ENCODE measurements at places on chromosomes 7 and 10.

- DNase-seq, result peak; percentile 76
These were observed 3.9 kb upstream of the CD36 start for GRCh38 chr7:80634505-80634904.

DNA sequence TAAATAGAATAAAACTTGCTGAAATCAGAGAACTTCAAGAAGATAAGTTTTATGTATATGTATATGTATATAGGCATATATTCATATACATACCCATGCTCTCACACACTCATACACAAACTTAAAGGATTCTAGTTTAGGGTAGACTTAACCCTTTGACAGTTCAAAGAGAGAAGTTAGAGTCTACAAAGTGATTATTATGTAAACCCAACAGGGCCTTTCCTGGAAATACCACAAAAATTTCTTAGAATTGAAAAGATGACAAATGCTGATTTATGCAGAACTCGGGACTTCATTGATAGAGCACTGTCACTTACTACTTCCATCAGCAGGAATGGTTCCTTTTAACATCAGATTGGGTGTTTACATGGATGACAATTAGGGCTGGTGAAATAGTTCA lies 763.5 kb downstream of the AUTS2 start:
- no peak for DNase-seq

DNA sequence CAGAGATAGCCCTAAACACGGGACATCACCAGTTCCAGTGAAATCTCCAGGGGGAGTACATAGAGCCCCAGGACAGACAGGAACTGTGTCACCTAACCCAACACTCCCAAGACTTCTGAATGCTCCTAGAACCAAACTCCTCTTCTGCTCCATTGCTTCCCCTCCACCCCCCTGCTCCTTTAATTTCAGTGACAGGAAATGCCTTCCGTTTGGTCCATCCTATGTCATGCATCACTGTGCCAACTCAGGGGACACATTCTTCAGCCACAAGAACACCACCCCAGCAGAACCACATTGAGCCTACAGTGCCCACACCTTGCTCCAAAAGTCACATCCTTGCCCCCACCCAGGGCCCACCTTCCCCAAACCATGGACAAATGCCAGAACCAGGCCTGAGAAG lies 100.5 kb downstream of the KCNMA1 start:
- no peak for DNase-seq

- DNase-seq, result peak; percentile 61
These were observed 863 bp downstream of the ST8SIA6 start for GRCh38 chr10:17453373-17454091.

- no peak for DNase-seq
These were observed 256.6 kb upstream of the SMIM30 start for GRCh38 chr7:113374955-113375354.

- DNase-seq, result no peak
These were observed 41.4 kb downstream of the PWWP2B start for GRCh38 chr10:132438091-132439024.

- no peak for DNase-seq
These were observed 28.9 kb upstream of the DNMBP start for GRCh38 chr10:100038561-100039071.

DNA sequence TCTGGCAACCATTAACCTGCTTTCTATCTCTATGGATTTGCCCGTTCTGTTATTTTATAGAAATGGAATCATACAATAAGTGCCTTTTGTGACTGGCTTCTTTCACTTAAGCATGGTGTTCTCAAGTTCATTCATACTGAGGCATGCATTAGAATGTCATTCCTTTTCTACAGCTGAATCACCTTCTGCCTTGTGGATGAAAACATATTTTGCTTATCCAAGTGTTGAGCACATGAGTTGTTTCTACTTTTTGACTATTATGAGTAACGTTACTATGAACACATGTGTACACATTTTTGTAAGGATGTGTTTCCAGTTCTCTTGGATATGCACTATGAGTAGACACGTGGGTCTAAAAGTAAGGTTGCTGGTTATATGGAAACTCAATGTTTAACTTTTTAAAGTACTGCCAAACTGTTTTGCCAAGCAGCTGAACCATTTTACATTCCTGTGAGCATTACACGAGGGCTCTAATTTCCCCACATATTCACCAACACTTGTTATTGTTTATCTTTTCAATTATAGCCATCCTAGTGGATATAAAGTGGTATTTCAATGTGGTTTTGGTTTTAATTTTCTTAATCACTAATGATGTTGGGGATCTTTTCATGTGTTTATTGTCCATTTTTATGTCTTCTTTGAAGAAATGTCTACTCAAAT lies 241.3 kb downstream of the FANK1 start:
- peak; percentile 50 for DNase-seq

DNA sequence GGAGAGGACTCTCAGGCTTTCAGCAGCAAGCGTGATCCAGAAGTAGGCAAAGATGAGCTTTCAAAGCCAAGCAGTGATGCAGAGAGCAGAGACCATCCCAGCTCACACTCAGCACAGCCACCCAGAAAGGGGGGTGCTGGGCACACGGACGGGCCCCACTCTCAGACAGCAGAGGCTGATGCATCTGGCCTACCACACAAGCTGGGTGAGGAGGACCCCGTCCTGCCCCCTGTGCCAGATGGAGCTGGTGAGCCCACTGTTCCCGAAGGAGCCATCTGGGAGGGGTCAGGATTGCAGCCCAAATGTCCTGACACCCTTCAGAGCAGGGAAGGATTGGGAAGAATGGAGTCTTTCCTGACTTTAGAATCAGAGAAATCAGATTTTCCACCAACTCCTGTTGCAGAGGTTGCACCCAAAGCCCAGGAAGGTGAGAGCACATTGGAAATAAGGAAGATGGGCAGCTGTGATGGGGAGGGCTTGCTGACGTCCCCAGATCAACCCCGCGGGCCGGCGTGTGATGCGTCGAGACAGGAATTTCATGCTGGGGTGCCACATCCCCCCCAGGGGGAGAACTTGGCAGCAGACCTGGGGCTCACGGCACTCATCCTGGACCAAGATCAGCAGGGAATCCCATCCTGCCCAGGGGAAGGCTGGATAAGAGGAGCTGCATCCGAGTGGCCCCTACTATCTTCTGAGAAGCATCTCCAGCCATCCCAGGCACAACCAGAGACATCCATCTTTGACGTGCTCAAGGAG lies 95.5 kb downstream of the TACC2 start:
- DNase-seq, result no peak

- no peak for DNase-seq
These were observed 43.4 kb upstream of the PRSS58 start for GRCh38 chr7:142301299-142301698.

GRCh38 chr10:32957341-32958084 lies 517 bp downstream of the ITGB1 start:
- DNase-seq, result peak; percentile 39

DNA sequence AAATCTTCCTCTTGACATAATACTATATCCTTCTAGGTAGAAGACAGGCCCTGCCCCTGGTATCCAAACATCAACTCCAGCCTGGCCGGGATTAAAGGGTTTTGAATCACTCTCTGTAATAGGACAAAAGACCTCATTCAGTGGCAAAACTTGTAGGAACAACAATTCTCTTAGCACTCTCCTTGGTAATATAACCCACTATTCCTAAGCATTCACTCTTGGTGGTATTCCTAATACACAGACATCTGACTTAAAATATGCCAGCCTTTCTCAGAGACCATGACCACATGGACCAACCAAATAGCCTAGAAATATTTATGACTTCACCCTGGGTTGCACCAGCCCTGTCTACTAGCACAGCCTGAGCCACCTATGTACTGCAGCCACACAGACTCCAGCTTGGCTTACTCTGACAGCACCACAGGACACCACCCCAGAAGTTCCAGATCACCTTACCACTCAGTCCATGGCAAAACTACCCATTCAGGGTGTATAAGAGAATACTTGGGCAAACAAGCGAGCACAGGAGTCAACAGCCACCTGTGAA lies 244.9 kb upstream of the NEBL start:
- DNase-seq, result no peak

DNA sequence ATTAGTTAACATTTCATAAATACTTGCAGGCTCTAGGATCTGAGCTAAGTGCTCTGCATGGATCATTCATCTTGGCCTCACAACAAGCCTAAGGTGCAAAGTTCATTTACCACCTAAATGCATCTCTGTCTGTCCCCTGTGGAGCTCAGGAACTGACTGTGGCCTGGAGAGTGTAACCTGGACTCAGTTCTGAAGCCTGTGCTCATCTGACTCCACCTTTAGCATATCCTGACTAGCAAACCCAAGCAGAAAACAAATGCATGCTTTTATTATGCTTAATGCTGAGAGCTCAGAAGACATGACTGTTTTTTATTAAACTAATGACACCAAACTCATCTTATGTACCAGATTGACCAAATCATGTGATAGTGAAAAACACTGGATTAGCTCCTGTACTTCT lies 245.6 kb upstream of the INHBA start:
- no peak for DNase-seq

DNA sequence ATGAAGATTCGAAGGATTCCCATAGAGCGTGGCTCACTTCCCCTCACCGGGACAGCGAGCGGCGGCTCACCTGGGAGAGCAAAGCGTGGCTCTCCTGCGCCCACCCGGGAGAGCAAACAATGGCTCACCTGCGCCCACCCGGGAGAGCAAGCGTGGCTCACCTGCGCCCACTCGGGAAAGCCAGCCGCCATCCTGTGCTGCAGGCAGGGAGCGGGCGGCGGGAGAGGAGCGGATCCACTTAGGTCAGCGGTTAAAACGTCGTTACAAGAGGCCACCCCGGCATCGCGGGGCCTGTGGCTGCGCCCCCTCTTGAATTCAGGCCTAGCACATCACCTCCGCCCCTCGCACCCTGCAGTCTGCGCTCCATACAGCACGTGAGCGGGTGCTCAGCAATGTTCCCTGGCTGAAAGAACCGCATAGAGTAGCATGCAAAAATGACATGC lies 461 bp upstream of the FIGNL1 start:
- no peak for DNase-seq

DNA sequence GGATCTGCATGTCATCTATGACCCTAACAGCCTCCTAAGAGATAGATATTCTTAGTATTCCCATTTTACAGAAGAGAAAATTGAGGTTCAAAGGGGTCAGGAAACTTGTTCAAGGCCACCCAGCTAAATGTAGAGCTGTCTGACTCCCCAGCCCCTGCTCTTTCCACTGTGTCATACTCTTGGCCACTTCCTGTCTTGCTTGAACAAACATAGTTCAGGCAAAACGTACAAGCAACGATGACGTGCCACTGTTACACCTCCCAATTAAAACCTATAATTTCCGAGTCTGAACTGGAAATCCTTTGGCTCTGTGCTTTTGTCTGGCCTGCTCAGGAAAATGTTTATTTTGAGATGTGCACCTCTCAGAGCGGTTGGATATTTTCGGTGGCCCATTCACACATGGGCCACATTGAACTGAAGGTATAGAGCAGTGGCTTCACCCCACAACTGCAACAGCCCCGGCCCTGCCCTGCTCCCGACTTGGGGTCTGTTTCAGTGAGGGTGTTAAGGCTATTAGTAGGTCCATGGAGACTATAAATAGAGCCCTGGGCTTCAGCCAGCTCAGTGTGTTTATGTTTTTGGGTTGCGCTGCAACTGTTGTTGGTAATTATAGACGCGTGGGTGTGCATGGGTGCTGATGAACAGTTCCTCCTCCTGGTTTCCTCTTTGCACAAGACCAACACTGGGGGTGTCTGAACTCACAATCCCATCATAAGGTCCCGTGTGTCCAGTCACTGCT lies 172.3 kb upstream of the ADO start:
- no peak for DNase-seq

DNA sequence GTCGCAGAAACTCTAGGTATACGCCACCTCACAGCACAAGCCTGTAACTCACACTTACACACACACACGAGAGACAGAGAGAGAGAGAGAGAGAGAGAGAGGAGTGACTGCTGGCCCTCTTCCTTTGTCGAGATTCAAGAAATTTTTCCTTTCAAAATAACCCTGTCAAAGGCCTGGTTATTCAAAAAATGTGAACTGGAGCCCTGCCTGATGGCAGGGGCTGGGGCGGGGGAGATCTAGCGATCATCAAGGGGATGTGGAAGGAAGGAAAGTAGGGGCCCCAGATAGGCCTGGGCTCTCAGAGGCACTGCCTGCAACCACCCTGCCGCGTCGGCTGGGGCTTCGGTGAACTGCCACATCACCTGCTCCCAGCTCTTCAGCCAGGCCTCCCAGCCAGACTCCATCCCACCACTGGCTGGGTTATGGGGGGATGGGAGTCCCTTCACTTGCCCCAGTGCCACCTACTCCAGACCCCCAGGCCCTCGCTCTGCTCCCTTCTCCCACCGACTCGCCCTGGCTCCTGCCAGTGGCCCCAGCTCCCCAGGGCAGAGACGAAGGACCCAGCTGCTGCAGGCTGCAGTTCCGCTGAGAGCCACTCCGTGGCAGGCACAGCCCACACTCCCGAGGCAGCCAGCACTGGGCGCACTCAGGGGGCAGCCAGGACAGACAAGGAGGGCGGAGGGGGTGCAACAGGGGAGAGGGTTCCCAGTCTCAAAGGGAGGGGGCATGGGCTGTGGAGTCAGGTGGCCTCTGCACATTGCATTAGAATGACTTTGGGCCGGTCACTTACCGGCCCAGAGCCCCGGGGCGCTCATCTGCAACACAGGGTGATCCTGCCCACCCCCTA lies 15.3 kb downstream of the KCNH2 start:
- DNase-seq, result peak; percentile 23

GRCh38 chr10:129719889-129720590 lies 244.0 kb downstream of the EBF3 start:
- DNase-seq, result no peak

DNA sequence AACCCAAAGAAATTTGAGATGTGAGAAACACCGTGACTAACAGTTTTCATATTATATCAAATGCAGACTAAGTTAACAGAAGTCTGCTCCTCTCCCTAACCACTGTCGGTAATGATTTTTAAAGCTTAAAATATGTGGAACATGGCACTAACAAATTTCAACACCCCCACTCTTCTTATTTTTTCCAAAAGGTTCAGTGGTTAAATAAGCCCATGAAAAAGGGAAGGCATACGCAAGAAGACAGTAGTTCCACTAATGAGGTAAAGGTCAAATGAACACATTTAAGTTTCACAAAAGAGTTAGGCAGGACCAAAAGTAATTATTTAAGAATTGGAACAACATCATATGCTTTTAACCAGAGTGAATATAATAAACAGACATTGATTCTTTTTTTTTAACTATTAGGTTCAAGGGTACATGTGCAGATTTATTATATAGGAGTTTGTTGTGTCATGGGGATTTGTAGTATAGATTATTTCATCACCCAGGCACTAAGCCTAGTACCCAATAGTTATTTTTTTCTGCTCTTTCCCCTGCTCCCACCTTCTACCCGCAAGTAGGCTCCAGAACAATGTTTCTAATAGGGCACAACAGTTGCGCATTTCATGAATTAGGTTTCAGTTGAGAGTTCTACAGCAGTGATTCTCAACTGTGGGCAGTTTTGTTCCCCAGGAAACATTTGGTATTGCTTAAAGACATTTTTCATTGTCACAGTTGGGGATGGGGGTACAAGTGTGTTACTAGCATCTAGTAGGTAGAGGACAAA lies 79.9 kb downstream of the HBP1 start:
- no peak for DNase-seq

DNA sequence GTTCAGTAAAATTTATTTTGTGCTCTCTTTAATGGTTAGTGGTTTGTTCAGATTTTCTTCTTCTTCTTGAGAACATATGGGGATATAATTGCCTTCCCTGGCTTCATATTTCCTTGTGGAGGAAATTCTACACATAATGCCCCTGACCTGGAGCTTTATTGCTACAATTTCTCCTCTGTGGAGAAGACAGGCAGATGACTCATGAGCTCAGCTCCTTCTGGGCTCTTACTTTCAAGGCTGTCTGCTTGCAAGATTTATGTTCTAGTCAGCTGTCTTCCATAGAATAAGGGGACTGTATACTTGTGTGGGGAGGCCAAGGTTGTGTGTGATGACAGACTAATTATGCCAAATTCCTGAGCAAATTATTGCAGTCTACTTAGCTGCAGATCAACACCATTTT lies 1.6 kb downstream of the LRRD1 start:
- DNase-seq, result peak; percentile 41

GRCh38 chr7:29980151-29980550 lies 9.4 kb downstream of the SCRN1 start:
- DNase-seq, result no peak

Data from EL (cell line).